ENCODE measurements at places on chromosomes 1 and 21. TPM values are rescaled to one million over a fixed set of nuclear protein-coding genes. Genes with fewer than 3 reads are reported as not detected.

Gene LRRC53
- 0.19 TPM for total RNA-seq

Gene GBP4
- total RNA-seq, result 14.8 TPM

Gene SETD4
- 11.7 TPM for total RNA-seq

Gene CD160
- total RNA-seq, result 0.76 TPM

Gene PLA2G2D
- 0.52 TPM for total RNA-seq

Gene NEK7
- 56.8 TPM for total RNA-seq

Gene GNG4
- 3.1 TPM for total RNA-seq

Gene SYTL1
- total RNA-seq, result 49.4 TPM
